ENCODE measurements at places on chromosomes 2 and 18.

DNA sequence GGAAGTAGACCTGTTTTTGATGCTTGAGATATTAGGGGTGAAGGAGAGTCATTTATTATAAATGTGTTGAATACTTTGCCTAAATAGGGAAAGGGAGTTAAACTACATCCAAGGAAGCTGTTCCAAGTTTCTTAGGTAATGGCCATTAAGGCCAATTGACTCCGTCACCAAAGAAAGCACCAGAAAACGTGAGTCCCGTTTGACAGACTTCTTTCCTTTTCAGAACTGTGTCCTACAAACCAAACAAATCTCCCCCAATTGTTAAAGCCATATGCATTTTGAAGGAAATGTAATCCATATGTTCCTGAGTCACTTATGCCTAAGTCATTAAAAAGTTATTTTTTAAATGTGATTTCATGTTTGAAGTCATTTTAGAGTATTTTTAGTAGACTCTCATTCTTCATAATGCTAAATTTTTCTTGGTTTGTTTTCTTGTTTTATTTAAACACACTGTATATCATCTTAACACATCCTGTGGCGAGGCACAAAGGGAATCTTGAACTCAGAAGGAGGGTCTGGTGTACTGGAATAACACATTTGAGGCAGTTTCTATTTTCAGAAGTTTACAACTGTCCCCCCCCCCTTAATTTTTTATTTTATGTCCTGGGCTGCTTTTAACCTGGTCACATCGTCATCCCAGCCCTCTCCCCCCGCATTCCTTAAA lies 133.7 kb downstream of the RHBDD1 start:
- DNase-seq = no peak

- DNase-seq = no peak
Observed at GRCh38 chr2:29014811-29015421, 33.8 kb downstream of the TOGARAM2 start.

DNA sequence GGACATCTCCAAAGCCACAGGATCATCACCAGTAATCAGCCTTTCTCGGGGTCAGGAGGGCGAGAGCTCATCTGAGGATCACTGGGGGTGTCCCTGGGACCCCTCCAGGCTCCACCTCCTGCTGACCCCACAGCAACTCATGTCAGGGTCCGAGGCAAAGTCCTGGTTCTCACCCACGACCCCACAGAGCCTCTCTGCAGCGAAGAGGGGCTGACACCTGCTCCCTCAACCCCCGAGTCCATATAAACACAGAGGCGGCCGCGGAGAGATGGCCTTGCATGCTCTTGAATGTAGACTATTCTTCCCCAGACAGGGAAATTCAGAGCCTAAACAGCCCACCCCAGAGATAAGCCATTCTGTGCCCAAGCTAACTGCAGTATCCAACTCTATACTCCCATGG lies 29.9 kb downstream of the HS6ST1 start:
- DNase-seq = no peak

- no peak for DNase-seq
Observed at GRCh38 chr2:15688924-15689568, 97.4 kb downstream of the DDX1 start.

All from RKO (cell line).